Myocyte (in vitro differentiated cells): ENCODE measurements at places on chromosomes 12 and 14.

DNA sequence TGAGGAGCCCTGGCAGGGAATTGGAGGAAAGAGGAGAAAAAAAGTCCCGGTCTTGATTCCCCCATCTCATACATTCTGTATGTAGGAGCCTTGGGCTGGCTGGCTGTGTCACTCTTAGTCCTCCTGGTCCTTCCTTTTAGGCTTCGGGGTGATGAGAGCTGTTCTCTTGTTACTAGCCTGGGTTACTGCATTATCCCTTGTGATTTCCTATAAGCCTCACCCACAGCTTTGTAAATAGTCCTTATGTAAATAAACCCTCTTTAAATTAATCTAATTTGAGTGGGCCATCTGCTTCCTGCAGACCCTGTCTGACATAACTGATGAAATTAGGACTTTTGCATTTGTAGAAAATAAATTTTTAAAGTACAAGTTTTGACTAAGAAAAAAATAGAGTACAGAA is 19.2 kb downstream of the DNM1L start:
- no peak for DNase-seq

- DNase-seq: peak; percentile 49
Measured at GRCh38 chr14:104885031-104885972, 20.2 kb downstream of the CEP170B start.

DNA sequence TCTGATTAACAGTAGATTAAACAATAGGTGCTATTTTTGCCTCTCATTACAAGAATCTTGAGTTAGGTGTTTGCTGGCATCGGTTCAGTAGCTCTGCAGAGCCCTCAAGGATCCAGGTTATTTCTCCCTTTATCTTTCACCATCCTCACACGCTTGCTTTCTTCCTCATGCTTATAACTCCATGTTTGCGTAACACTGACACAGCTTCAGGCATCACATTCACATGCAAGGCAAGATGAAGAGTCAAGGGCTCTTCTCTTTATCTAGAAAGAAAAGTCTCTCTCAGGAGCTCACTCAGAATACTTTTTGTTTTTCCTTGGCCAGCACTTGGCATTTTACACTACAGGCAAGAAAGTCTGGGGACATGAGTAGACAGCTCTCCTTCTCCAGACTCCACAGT is 24.2 kb upstream of the PTHLH start:
- DNase-seq: no peak

DNA sequence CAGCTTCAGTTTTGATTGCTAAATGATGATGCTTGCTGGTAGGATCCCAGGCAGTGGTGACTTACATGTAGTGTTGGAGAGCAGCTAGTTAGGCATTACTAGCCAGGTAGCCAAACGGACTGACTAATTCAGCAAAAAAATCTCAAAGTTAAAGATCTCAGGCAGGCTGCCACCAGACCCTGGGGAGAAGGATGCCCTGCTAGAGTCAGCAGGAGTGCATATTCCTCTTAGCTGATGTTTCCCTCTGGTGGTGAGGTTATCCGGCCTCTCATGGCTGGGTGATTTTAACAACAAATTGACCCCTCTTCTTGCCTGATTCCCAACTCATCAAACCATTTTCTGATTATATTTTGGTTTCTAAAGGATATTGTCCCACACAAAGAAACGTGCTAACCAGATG is 2.8 kb downstream of the EFS start:
- DNase-seq: no peak

GRCh38 chr14:104724981-104725771 is 1.1 kb downstream of the ADSS1 start:
- DNase-seq: peak; percentile 74
